BE2C (cell line): ENCODE measurements at places on chromosomes 1 and 21.
A peak's percentile ranks its signal among the peaks of the same experiment; 100 is the strongest.

DNA sequence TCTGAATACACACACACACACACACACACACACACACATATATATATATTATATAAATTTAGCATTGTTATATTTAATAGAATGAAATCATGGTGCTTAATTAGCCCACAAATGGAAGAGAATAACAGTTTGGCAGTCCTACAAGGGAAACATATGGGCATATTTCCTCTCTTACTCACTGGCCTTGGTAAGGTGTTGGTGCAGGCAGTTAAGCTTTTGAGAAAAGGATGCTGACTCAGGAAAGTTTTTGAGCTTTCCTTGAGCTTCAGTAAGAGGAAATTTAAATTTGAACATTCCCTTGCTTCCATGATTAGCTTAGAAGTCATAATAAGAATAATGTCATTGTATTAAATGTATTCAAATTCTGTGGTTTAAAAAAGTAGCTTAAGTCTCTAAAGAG is 37.0 kb upstream of the B3GALT5 start:
- no peak for DNase-seq

- DNase-seq = no peak
These were observed 35.1 kb downstream of the RNF2 start for GRCh38 chr1:185080422-185080821.

DNA sequence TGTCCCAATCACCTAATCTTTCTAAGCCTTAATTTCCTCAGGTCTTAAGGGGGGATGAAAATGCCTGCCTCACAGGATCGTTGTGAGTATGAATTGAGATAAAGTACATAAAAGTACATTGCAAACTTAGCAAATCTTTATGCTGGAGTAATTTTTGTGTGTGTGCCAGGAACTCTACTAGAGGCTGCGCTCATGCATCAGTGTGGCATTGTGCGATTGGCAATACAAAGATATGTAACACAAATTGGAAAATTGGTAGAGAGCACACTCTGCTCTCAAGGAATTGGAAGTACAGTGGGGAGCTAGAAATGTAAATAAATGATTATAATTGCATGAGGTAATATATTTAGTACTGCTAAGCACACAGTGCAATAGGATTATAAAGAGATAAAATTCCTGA is 398.3 kb downstream of the DUSP10 start:
- DNase-seq = no peak

GRCh38 chr1:22418312-22418711 is 33.3 kb upstream of the ZBTB40 start:
- DNase-seq = no peak

DNA sequence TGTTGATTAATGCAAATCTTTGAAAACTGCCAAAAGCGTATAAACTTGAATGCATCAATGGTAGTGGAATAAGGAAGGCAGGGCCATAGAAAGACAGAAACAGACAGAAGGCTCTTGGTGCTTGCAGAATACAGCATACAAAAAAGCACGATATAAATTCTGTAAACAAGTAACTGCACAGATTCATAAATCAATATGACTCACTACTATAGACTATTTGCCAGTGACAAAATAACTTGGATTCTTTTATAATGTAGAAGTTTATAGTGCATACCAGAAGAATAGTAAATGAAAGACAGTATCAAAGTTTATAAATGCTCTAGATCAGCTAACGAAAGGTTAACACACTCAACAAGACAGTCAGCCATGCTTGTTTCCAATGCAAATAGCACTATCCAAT is 349.6 kb downstream of the PTBP2 start:
- no peak for DNase-seq

DNA sequence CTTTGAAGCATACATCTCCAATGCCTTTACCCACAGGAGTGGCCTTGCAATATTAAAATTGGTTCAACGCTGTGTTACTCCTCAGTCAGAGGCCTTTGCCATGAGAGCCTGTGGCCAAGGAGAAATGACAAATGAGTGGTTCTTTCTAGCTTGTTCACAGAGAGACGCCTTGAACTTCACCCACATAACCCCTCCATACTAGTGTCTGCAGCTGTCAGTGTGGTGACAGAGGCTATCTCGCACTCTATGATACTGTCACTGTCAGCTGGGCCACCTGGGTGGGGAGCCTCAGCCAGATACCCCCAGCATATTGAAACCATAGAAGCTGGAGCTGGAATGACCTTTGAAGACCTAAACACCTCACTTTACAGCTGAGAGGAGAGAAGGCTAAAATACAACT is 57.4 kb upstream of the LBR start:
- no peak for DNase-seq

DNA sequence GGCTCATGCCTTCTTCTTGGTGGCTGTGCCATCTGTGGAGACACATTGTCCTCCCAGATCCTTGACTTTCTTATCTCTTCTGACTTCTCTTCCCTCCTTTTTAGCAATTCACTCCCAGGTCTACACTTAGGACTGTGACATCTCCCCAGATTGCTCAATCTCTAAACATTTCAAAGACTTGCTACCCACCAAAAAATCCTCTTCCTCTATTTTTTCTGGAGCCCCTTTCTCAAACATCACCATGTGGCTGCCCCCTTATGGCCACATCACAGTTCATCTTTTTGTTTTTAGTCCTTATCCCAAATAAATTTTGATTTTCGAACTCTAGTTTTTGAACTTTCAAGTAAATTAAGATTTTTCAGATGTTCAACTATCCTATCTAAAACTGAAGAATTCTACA is 148.6 kb upstream of the HOOK1 start:
- no peak for DNase-seq

DNA sequence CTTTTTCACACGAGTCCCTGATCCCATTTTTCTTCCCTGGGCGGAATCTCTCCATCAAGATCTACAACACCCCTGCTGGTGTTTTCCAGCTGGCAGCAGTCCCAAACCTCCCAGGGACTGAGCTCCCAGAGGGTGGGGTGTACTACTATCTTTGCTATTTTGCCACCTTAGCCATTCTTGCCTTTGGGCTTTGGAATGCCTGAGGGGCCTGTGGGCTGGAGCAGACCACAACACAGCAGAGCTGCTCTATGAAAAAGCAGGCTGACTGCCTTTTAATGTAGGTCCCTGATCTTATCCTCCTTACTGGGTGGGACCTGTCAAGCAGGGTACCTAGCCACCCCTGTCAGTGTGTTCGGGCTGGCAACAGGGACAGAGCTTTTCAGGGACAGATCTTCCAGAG is 91.9 kb downstream of the KCNT2 start:
- peak; percentile 75 for DNase-seq

GRCh38 chr1:112638110-112638428 is 18.4 kb downstream of the CAPZA1 start:
- no peak for DNase-seq

- DNase-seq = no peak
These were observed 94.7 kb upstream of the GADD45A start for GRCh38 chr1:67590329-67590728.

GRCh38 chr1:6218375-6219164 is 12.7 kb downstream of the RNF207 start:
- DNase-seq = no peak

DNA sequence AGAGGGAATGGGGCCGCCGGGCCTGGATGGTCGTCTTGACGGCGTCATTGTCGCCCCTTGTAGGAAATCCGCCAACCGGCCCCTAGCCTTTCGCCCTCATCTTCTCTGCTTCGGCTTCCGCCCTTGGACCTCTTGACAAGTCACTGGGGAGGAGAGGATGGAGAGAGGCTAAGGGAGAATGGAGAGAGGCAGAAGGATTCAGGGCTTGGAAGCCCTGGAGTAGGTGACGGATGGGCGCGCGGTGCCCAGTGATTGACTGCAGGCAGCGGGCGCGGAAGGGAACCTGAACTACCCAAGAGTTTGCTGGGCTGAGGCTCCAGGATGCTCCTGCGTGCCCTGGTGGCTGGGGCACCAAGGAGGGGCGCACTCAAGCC is 651 bp downstream of the PDE4B start:
- DNase-seq = no peak

DNA sequence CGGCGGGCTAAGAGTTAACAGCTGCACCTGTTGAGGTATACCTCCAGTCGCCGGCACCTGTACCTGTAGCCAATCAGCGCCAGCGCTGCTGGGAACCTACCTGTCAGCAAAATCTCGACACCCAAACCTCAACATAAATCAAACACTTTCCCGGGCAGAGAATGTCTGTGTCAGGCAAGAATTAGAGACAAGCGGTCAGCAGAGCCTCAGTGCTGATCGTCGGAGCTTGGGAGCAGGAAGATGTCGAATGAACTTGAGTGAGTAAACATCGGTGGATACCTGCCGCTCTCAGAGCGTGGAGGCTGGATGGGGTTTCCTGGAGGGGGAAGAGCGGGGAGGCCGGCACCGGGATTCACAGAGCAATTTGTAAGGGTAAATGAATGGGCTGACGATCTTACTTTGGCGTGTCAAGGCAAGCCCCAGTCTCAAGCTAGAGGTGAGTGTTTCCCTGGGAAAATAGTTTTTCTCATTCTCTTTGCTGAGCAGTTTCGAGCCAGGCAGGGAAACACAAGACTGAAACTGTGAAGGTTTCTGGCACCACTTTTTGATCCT is at the start of gene GRHL3:
Gene GRHL3, plus strand, starts transcription at position 46 of the 552 bp plus-strand sequence. Its CDS starts 195 bp downstream, at position 241.
- no peak for DNase-seq

- no peak for DNase-seq
These were observed 64.9 kb upstream of the SYT6 start for GRCh38 chr1:114218361-114219171.

- DNase-seq = no peak
These were observed 57.1 kb upstream of the SAMSN1 start for GRCh38 chr21:14603202-14603601.

DNA sequence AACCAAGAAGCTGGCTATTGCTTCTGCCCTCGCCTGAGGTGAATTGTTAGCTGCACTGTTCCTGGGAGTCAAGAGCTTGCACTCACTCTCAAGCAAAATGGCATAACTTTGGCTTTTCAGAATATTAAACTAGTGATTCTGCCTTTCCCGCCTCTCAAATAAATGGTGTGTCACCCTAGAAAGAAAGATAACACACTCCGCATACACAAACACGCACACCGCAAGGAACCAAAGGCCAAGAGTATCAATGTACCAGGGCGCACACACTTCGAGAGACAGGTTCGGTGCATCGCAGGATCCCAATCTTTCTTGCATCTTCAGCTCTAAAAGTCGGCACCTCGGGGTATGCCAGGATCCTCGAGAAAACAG is 470 bp upstream of the RTCA start:
- no peak for DNase-seq

DNA sequence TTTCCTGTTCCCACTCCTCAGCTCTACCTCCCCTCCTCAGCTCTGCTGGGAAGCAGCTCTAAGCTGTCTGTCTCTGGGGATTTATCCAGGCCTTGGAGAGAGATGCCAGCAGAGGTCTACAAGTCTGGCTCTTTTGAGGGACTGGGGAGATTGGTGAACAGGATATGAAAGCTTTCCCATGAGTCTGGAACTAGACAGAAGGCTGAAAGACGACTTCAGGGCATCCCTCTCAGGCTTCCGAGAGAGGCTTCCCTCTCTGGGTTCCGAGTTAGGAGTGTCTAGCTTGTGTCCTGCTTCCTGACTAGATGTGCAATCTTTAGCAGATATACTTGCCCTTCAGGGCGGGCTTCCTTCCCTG is 733 bp downstream of the TMEM35B start:
- DNase-seq = peak; percentile 11

DNA sequence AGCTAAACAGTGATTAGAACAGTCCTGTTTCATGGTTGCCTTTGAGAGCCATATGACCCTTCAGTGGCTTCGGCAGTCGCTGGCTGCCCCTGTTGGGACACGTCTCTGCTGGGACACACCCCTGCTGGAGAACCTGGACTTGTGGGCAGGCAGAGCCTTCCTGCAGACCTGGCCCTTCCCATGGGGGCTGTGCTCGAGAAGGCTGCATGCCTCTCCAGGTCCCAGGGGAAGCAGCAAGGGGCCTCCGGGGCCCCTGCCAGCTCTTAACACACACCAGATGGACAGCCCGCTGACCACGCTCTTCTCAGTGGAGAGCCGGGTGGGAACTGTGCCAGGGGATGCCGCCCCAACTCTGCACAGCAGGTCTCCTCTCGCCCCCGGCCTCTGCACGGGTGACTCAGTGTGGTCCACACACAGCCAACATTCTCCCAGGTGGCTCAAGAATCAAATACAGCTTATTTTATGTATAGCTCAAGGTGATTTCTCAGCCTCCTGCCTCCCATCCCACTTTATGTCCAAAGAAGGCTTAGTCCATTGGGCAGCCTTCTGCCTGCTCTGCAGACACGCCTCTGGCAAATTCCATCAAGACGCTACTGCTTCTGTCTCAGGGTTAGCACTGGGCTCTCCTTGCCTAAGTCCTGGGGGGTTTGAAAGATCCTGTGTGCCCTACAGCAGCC is 450.8 kb downstream of the KIF26B start:
- DNase-seq = peak; percentile 95

- no peak for DNase-seq
These were observed 114.1 kb upstream of the CD34 start for GRCh38 chr1:208025031-208025430.

GRCh38 chr1:146019231-146020057 is 2.1 kb downstream of the HJV start:
- DNase-seq = no peak

DNA sequence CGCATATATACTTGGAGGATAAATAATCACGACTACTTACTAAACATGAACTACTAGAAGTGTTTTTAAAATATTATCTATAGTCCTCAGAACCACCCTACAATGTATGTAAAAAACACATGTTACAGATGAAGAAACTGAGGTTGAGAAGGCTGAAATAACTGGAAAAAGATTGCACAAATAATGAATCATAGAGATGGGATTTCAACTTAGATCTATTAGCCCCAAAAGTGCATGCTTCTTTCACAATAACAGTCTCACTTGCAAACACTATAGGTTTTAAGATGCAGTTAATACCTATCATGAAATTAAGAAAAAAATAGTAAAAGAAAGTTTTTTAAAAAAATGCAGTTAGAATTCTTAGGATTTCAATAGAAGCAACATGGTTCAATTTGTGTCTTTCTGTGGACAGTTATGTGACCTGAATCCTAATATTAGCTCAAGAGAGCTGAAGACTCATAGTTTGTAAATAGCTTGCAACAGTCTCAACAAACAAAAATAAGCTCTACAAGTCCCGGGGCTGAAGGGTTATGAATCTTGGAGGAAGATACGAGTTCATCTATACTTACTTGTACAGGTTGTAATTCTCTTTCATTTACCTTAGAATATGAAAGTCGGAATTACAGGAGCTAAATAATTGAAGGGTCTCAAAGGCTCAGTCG is 58.6 kb upstream of the NTPCR start:
- no peak for DNase-seq

DNA sequence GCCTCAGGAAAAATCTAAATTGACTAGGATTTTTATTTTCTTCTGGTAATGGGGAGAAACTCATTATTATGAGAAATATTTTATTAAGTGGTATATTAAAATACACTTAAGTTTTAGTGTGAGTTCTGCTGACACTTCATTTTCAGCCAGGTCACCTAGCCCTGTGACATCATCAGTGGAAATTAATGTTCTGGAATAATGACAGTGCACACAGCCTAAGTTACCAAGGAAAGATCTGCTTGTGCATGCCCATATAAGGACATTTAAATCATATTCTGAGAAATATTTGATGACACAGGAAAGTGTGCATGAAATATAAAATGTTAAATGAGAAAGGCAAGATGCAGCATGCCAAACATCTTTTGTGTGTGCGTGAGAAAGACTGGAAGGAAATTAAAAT is 102.0 kb downstream of the KIF14 start:
- no peak for DNase-seq
